ENCODE measurements at places on chromosomes 16 and 17.

- no peak for DNase-seq
Observed at GRCh38 chr17:37741341-37742115, 3.3 kb downstream of the HNF1B start.

- DNase-seq = peak; percentile 79
Observed at GRCh38 chr17:40345161-40345993, 19.2 kb downstream of the GJD3 start.

DNA sequence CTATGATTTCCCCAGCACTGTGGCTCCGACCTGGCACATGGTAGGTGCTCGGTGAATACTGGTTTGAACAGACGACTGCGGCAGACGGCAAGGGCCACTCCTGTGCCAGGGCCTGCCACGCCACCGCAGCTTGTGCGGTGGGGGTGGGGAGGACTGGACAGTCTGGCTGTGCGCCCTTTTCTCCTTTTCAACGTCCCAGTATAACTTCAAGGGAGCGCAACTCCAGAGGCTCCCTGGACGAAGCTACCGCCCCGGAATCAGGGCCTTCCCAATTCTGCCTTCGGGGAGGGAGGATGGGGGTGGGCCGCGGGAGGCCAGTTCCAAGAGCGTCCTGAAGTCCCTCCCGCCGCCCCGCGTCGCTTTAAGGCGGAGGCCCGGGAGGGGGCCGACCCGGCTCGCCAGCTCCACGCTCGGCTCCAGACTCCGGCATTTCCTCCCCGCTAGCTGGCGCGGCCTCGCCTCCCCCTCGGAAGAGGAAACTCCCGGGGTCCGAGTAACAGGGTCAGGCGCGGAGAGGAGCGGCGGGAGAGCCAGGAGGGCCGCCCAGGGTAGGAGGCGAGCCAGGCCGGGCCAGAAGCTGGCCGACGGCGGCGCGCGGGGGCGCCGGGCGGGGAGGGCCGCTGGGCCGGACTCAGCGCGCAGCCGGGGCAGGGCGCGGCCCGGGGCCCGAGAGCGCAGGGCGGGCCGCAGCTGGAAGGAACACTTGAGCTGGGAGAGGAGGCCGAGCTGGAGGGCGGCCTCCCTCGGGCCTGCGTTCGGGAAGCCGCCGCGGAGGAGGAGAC is at the start of gene ITPRIPL2:
Gene ITPRIPL2, plus strand, starts transcription at position 388 of the 782 bp plus-strand sequence. CDS start 498 bp downstream, outside the sequence.
- peak; percentile 93 for DNase-seq

DNA sequence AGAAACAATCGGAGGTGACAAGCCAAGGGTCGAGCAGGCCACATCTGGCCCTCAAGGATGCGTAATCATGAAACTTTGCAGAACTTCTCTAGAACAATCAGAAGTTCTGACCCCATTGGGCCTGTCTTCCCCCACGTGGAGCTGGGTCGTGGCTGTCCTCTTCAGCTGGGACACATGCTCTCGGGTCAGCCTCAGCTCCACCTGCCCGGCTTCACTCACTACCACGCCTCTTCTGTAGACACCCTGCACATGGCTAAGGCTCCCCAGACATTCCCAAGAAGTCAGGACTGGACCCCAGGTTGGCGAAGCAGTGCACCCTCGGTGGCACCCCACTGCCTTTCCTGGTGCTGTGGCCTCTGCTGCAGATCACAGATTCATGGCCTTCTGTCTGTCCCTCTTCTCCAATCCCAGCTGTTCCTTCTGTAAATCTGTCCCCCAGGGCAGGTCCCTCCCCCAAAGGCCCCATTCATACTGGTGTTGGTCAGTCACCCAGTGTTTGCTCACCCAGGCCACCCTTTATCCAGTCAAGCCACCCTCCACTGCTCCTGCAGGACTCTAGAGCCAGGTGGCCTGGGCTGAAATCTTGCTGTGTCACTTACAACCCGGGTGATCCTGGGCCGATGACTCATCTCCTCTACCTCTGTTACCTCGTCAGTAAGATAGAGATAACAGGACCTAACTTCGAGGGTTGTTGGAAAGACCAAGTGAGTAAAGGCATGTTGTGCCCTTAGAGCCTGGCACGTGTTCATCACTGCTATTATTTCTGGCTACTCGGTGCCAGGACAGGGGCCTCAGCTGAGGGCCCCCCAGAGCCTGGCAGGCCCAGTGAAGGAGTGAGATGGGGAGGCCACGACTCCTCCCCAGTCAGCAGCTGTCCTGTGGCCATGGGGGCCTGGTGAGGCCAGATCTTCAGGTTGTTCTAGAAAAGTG is 1.4 kb upstream of the SLC5A11 start:
- no peak for DNase-seq

Measured in adrenal gland (tissue), 19 donors.